ENCODE measurements at places on chromosomes 1 and 21.

DNA sequence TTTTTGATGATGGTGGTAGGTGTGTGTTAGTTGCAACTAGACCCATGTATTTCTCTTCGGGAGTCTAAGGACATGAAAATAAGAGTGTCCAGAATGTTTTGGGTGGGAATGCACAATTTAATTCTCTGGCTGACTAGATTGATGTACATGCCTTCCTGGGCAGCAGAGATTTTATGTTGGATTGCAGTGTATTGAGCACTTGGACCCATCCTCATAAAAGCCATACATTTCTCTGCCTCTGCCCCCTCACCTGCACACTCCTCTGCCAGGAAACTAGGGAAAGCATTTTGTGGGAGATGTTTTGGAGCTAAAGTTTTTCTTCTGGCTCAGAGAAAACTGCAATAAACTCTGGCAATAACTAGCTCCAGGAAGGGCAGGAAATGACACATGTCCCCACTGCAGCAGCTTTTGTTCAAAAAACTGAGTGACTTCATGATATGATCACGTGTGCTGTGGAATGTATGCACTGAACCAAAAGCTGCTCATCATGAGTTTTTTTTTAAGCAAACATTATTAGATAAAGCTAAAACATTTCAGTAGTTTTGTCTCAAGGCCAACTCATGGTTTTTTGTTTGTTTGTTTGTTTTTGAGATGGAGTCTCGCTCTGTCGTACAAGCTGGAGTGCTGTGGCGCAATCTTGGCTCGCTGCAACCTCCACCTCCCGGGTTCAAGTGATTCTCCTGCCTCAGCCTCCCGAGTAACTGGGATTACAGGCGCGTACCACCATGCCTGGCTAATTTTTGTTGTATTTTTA, 17.6 kb downstream of the RIT1 start:
- DNase-seq: no peak

GRCh38 chr21:32966120-32966519, 59.6 kb upstream of the OLIG2 start:
- DNase-seq: no peak

- no peak for DNase-seq
Observed at GRCh38 chr1:228836427-228836826, 101.1 kb downstream of the RHOU start.

DNA sequence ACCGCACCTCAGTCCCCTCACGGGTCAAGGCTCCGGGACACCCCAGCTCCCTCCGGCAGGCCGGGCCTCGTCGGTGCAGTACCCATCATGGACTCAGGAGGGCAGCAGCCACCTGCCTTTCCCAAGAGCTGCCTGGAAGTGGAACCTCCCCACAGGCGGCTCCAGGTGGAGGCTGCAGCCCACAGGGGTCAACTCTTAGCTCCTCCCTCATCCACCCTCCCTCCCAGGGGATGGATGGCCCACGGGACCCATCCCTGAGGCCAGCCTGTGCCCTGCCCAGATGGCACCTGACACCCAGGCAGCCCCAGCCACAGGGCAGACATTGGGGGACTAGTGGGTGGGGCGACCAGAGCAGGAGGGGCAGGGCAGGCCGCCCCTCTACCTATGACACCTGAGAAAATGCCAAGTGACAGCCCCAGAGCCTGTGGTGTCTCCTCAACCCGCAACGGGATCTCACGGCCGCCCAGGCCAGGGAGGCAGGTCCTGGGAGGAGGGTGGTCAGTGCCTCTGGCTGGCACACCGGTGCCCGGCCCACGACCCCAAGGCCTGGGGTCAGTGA, 1.2 kb upstream of the ARHGEF16 start:
- peak; percentile 61 for DNase-seq

- no peak for DNase-seq
Observed at GRCh38 chr1:62384276-62385005, 52.4 kb upstream of the USP1 start.

DNA sequence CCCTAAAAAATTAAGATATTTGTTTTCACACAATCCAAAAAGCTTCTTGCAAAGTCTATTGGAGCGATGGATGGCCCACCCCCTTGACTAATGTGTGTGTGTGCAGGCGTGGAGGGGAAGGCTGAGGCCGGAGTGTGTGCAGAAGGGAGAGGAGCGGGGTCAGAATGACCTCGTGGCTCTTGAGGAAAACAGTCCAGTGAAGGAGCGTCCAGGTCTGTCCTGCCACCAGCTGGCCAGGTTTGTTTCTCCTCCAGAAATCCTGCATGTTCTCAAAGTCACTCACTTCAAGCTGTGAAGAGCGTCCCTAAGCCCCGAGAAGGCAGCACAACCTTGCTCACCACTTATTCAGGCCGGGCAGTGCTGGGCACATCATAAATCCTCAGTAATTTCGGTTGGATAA, 69.5 kb upstream of the SSX2IP start:
- no peak for DNase-seq

Measured in stimulated activated CD4-positive, alpha-beta T cell treated with anti-CD3 and anti-CD28 coated beads, Interleukin-4, amount 100 ng/mL, for 4 hours (primary cell).